Tibial nerve (tissue), 4 donors: ENCODE measurements at places on chromosomes 2 and 18. TPM values are rescaled to one million over a fixed set of nuclear protein-coding genes. Genes with fewer than 3 reads are reported as not detected.
A peak's percentile ranks its signal among the peaks of the same experiment; 100 is the strongest.

The GNAL gene
- 15.9 TPM for total RNA-seq

The LRRC30 gene
- total RNA-seq, result not detected

The MAPK4 gene
- 1.4 TPM for total RNA-seq

The ZNF512 gene
- 52.0 TPM for total RNA-seq

- H3K27me3 ChIP-seq, result no peaks in the 10 kb centered on the region
- DNase-seq, result no peak
- no peaks in the 10 kb centered on the region for H3K36me3 ChIP-seq
- no peaks in the 10 kb centered on the region for H3K4me1 ChIP-seq
- no peak overlapping the region for H3K27ac ChIP-seq
Measured at GRCh38 chr2:127961729-127962128, 66.1 kb downstream of the SAP130 start.

DNA sequence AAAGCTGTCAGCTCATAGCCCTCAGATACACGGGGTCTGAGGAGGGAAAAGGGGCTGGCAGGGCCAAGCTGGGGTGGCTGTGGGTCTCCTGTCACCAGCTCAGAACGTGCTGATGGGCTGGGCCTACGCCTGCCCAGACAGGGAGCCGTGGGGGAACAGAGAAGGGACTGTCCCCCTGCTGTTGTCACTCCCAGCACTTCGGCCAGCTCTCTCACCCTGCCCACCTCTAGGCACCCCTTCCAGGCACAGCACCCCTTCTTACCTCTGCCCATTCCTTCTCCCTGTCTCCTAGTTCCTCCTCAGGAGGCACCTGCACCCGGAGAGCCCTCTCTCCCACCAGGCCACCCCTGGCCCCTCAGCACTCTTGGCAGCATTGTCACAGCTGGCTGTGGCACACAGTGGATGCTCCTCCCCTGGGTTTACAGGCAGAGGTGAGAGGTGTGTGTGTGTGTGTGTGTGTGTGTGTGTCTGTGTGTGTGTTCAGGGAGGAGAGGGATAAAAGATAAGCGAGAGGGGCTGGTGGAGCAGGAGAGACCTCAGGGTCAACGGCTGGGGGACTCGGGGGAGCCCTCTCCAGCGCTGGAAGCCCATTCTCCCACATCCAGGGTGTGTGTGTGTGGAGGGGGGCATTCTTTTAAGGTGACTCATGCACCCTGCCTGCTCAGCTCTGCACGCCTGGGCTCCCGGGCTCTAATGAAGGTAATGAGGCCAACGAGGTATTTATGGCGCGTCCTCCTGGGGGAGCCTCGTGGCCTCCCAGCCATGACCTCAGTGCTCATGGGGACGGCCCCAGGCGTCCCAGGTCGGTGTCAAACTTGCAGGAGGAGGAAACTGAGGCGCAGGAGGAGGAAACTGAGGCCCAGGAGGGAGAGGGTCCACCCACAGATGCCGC lies 66.1 kb upstream of the SMAD7 start:
- H3K27ac ChIP-seq, result no peak overlapping the region
- DNase-seq, result no peak
- H3K27me3 ChIP-seq, result no peaks in the 10 kb centered on the region
- no peak overlapping the region for H3K4me3 ChIP-seq
- no peaks in the 10 kb centered on the region for H3K4me1 ChIP-seq
- no peaks in the 10 kb centered on the region for H3K36me3 ChIP-seq

- DNase-seq, result no peak
- no peaks in the 10 kb centered on the region for H3K36me3 ChIP-seq
- H3K4me3 ChIP-seq, result no peak overlapping the region
Measured at GRCh38 chr2:112144966-112145365, 6.8 kb downstream of the FBLN7 start.

DNA sequence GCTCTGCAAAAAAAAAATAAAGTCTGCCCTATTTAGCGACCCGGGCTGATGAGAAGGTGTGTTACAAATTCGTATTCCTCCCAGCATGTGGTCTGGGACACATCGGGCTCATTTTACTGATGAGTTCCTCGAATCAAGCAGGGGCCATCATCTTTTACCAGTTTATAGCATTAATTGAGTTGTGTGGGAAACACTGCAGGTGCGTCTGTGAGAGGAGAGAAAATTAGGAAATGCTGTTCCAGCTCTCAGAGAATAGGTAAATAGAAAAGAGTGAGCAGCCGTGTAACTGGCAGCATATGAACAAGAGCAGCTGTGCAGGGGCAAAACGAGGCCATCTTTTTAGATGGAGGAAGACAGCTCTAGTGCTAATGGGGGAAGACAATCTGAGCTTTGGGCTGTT lies 216.7 kb downstream of the SETBP1 start:
- no peak overlapping the region for H3K4me3 ChIP-seq
- no peak overlapping the region for H3K27ac ChIP-seq
- no peak for DNase-seq
- no peaks in the 10 kb centered on the region for H3K36me3 ChIP-seq

GRCh38 chr2:231563378-231563961 lies 29.2 kb upstream of the TEX44 start:
- H3K27me3 ChIP-seq, result no peaks in the 10 kb centered on the region
- no peaks in the 10 kb centered on the region for H3K36me3 ChIP-seq
- no peaks in the 10 kb centered on the region for H3K4me1 ChIP-seq
- H3K4me3 ChIP-seq, result no peak overlapping the region

DNA sequence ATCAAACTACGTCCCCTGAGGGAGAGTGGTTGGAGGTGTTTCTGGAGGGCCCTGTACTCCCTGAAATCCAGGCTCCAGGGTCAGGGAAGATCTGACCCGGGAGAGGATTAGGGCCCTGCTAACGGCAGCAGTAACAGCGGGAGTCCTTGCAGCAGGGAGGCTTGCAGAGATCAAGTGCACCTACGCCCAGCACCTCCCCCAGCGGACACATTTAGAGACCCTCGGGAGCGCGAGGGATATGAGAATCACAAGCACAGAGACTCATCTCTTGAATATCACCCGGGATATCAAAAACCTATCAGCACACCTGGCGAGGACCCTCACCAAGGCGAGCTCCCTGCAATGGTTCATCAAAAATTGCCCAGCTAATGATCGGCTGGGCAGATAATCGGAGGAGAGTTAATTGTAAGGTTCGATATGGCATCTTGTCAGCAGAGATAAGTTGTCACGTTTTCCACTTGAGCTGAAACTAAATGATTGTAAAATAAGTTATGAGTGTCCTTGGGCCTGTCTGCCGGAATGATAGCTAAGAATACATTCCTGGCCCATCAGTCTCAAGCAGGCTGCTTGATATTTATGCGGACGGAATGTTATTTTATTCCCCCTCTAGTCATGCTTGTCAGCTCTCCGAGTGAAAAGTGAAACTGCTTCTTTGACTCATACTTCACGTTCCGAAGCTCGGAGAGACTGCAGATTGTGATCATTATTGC lies 209.8 kb downstream of the GBX2 start:
- no peak overlapping the region for H3K4me3 ChIP-seq
- DNase-seq, result no peak
- no peaks in the 10 kb centered on the region for H3K4me1 ChIP-seq
- no peaks in the 10 kb centered on the region for H3K27me3 ChIP-seq

DNA sequence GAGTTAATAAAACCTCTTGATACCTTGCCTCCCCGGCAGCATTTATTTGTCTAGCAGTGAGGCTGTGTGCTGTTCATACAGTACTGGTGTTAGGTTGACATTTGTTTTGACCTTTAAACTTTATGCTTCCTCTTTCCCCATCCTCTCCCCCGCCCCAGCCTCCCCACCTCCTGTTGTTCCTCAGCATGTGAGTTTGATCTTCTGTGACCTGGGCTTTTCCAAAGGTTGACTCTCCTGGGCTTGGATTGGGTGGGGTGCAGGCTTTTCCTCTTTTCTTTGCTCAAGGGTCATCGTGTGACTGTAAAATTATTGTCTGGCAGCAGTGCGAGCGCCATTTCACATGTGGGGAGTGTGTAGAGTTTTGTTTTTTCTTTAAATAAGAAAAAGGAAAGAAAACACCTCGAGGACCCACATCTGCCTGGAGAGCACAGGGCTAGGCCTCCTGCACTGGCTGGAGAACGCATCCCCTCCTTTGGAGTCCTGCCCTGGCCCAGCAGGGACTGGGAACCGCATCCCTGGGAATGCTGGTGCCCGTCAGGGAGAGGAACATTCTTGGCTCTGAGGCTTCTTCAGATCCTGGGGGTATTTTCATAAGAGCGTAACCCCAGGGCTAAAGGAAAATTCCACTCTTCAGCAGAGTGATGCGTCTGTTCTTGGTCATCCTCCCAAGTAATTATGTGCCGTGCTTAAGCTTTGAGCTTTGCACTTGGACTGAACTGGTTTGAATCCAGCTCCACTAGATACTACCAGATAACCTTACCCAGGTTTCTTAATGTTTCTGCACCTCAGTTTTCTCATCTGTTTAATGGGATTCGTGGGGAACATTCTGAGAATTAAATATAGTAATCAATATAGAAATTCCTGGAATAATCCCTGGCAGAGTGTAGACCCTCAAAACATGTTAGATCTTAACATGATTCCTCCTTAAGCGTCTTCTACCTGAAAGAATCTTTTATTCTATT lies 91.5 kb downstream of the SETBP1 start:
- peak overlapping the region; percentile 67 for H3K27ac ChIP-seq
- no peaks in the 10 kb centered on the region for H3K27me3 ChIP-seq
- no peak overlapping the region for H3K4me3 ChIP-seq
- DNase-seq, result peak; percentile 18
- H3K36me3 ChIP-seq, result no peaks in the 10 kb centered on the region

- no peaks in the 10 kb centered on the region for H3K27me3 ChIP-seq
- H3K36me3 ChIP-seq, result no peaks in the 10 kb centered on the region
- no peak overlapping the region for H3K27ac ChIP-seq
- no peak overlapping the region for H3K4me3 ChIP-seq
- DNase-seq, result no peak
Measured at GRCh38 chr2:150994076-150994475, 267.6 kb downstream of the RBM43 start.

DNA sequence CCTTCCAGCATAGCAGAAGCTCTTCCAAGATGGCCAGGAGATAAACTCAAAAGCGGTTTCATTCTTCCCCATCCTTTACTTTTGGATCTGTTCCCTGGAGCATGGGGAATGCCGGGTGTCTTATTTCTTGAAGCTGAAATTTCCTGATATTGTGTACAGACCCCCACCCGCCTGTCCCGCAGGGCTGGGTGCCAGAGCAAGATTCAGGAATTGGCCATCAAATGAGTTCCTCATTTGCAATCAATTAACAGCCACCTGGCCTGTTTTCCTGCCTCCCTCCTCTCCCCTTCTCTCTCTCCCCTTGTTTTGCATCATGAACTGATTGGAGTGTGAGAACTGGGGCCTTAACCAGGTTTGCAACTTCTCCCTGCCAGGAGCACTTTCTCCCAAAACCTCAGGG lies 202.1 kb downstream of the SH3RF3 start:
- H3K27ac ChIP-seq, result no peak overlapping the region
- no peak overlapping the region for H3K4me3 ChIP-seq
- H3K27me3 ChIP-seq, result no peaks in the 10 kb centered on the region
- H3K36me3 ChIP-seq, result no peaks in the 10 kb centered on the region
- DNase-seq, result no peak
- peaks cover 40% of the 10 kb centered on the region for H3K4me1 ChIP-seq

DNA sequence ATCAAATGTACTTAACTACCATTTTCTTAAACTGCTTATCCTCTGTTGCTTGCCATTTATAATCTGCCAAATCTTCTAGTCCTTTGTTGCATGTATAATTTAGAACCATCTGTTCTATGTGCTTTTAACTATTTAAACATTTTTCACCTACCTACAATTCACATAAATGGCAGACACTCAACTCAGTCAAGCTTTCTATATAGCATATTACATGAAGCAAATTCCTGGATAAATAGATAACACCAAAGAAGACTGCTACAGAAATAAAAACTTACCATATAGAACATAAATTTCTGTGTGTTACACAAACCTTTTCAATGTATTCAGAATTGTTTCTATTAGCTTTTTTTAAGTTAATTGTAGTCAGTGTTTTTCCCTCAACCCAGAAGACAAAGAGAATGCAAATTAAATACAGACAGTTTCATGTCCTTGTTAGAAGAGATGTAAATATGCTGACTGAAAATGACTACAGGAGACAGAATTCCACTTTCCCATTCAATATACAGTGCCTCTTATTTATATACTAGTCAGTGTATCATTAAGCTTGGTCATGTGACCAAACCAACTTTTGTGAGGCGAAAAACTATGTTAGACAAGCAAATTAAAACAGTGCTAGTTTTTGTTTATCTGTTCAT lies 2.6 kb downstream of the BAZ2B start:
- peak overlapping the region; percentile 85 for H3K4me3 ChIP-seq
- no peaks in the 10 kb centered on the region for H3K36me3 ChIP-seq
- no peaks in the 10 kb centered on the region for H3K4me1 ChIP-seq
- no peaks in the 10 kb centered on the region for H3K27me3 ChIP-seq
- DNase-seq, result no peak
